ENCODE measurements at places on chromosomes 13 and 19.

GRCh38 chr19:42532891-42533290, 4.6 kb upstream of the CEACAM1 start:
- DNase-seq = no peak

DNA sequence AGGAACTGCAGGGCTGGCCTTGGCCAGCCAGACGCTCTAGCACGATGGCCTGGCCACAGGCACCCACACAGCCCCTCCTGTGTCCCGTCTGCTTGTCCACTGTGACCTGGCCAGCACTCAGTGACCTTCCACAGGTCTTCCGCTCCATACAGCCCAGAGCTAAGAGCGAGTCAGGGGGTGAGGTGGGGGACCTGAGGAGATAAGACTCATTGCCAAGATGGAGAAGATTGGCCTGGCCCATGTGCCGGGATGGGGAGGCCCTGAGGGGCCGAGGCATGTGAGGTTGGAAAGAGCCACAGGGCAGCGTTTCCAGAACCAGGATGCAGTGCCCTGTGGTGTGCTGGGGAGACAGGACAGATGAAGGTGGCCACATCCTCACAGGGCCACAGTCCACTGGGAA, 10.2 kb upstream of the SLC7A9 start:
- no peak for DNase-seq

DNA sequence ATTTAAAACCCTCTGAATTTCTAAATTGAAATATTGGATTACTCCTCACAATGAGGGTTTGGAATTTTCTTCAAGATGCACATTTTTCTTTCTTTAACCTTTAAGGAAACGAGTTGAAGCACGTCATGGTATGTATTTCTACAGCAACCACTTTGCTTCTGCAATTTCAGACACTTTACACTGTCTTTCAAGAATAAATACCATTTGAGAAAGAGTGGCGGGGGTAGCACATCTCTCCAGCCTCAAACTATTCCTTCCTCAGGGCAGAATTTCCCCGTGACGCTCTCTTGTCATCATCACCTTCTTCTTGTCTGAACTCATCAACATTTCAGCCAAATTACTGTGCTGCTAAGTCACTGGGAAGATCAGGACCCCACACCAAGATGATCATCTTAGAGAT, 1073.4 kb downstream of the EFNB2 start:
- no peak for DNase-seq

DNA sequence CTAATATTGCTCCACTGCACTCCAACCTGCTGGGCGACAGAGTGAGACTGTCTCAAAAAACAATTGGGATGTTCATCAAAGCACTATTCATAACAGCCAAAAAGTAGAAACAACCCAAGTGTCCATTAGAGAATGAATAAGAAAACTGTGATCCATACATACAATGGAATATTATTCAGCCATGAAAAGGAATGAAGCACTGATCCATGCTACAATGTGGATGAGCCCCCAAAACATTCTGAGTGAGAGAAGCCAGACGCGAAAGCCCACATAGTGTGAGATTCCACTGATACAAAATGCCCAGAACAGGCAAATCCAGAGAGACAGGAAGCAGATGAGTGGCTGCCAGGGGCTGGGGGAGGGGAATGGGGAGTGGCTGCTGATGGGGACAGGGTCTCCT, 16.0 kb downstream of the KLF2 start:
- DNase-seq = no peak

DNA sequence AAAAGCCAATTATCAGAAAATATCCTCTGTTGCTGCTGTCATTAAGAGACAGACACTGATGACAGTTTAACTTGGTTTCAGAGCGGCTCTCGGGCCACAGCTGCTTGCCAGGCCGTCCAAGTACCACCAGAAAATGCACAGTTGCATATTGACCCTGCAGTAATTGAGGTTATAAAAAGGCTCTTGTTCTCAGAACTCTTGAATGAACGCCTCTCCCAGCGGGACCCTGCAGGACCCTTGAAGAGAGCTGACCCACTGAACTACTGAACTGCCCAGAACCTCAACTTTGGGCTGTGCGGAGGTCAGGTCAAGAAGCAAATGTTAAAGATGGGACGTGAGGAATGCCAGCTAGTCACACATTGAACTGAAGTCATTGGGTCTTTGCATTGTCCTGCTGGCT, 1559.0 kb upstream of the SLC10A2 start:
- DNase-seq = no peak

DNA sequence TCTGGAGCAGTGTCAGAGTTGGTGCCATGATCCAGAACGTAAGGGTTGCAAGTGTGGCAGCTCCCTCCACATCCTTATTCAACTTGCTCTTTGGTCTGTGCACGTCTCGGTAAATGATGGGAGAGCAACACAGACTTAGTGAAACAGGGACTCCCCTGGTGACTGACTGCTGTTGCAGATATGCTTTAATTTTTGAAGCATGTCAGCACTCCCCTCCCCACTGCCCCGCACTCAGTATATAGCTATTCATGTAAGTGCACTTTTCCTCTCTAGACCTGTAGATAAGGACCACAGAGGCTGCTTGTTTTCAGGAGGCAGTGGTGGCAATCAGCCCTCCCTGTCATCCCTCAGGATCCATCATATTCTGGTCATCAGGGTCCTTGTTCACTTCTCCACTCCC, 470.9 kb downstream of the IRS2 start:
- no peak for DNase-seq

- no peak for DNase-seq
These were observed 1.9 kb downstream of the CDK8 start for GRCh38 chr13:26255691-26256277.

GRCh38 chr13:103291798-103292572, 225.8 kb upstream of the SLC10A2 start:
- DNase-seq = no peak

- DNase-seq = no peak
These were observed 516.3 kb upstream of the HTR2A start for GRCh38 chr13:47413112-47413511.

GRCh38 chr19:49921871-49922795, 6.9 kb upstream of the ATF5 start:
- no peak for DNase-seq

DNA sequence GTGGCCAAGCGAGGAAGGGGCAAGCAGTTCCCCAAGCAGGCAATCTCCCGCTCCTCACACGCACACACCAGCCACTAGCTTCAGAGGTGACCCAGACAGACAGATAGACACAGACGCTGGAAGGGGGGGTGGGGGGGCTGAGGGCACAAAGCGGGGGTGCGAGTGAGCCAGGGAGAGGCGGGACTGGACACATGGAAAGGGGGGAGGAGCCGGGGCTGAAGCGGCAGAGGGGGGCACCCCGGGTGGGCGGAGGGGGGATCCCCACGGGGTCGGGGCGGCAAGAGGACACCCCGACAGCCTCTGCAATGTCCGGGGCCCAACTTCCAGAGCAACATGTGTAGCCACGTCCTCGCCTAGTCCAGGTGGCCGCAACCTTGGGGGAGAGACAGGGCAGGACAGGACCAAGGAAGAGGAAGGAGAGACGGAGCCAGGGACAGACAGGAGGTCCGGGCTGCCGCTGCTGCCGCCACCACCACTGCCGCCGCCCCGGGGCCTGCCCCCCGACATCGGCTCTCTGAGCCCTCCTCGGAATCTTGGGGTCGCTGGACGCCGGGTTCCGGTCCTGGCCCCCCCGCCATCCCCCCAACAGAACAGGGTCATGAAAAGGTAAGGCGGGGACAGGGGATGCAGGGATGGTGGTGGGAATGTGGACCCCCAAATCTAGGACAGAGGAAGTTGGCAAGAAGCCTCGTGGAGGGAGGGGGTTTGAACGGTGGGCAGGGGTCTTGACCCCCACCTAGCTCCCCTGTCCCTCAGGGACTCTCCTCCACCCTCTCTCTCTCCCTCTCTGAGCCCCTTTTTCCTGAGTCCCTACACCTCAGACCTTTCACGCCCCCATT, 1.1 kb downstream of the GRIN2D start:
- no peak for DNase-seq

DNA sequence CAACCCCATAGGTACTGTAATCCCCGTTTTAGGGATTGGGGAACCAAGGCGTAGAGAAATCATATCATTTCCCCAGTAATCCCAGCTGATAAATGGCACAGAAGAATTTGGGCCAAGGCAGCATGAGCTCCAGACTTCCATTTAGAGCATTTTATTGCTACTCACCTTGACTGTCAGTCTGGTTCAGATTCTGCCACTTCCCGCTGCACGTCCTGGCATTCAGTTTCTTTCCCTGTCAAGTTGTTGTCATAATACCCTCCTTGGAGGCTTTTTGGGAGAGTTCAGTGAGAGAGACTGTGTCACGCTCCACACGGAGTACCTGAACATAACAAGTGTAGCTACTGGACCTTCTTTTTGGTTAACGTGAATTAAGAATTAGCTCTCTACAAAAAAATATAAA, 7.5 kb upstream of the C1QTNF9 start:
- no peak for DNase-seq

- peak; percentile 88 for DNase-seq
These were observed at the start of gene FREM2 for GRCh38 chr13:38686577-38687245. Gene FREM2, plus strand, starts transcription at chr13:38687077. Its CDS starts 268 bp downstream, at chr13:38687345.

GRCh38 chr13:112179421-112179820, 112.5 kb downstream of the SOX1 start:
- DNase-seq = no peak

DNA sequence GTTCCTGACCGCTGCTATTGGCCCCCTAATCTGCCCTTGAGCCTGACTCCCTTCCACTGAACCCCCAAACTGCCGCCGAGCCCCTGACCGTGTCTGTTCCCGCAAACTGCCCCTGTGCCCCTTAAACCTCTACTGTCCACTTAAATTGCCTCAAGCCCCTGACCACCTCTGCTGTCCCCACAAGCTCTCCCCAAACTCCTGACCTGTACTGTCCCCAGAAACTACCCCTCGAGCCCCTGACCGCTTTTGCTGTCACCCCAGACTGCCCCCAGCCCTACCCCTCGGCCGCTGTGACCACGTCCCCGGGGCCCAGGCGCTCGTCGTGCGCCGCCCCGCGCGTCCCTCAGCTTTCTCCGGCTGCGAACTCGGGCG, 382 bp downstream of the ZNF77 start:
- no peak for DNase-seq

- peak; percentile 77 for DNase-seq
These were observed 8.4 kb downstream of the KANK3 start for GRCh38 chr19:8334458-8335342.

DNA sequence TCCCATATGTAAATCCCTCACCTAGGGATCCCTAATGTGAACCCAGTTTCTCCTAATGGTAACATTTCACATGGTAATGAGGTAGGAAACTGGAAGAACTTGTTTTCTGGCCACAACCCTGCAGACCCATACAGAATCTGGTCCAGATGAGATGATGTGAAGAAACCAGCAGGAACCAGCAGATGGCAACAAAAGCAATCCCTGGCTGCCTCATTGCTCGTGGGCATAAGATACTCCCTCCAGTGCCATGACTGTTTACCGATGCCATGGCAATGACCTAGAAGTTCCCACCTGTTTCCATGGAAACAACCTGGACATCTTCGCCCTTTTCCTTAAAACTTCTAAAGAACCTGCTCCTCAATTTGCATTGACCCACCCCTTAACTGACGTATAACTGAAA, 1.4 kb upstream of the CD209 start:
- no peak for DNase-seq

- no peak for DNase-seq
These were observed 164.6 kb downstream of the KLF5 start for GRCh38 chr13:73223372-73223781.

- DNase-seq = peak; percentile 91
These were observed 35.1 kb downstream of the RASA3 start for GRCh38 chr13:114097212-114097892.

GRCh38 chr19:29090783-29091526, 122.0 kb downstream of the UQCRFS1 start:
- no peak for DNase-seq

GRCh38 chr19:41409288-41409687, 11.7 kb downstream of the BCKDHA start:
- DNase-seq = no peak

DNA sequence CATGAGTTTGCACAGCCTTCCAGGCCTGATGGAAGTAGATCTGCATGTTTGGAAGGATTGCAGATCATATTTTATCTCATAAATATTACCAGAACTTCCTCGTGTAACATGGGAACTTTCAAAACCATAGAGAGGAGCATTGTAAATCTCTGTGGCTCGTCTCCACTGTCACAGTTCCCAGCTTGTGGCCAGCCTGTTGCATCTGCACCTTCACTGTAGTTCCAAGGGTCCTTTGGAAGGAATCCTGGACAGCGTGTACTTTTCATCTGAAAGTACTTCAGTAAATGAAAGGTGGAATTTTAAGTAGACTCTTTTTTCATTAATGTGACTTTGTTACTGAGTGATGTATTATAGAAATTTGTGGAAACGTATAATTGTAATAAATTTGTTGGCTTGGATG, 105.4 kb downstream of the ATP11A start:
- no peak for DNase-seq

- no peak for DNase-seq
These were observed 8.6 kb downstream of the VASP start for GRCh38 chr19:45515807-45516401.

DNA sequence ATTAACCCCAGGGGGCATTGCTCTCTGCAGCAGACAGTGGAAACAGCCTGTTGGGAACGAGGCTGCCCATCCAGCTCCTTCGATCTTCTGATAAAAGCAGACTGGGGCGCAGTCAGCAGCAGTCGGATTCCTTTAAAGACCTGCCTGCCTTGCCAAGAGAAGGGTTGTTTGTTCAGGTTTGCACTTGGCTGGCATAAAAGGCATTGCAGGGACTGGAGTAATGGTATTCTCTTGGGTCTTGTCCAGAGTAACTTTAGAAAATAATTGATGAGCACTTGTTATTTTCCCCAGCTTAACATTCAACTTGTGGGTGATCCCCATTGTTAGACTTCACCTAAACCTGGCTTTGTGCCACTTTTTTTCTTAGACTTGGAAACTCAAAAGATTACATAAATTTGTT, 67.3 kb upstream of the SLC10A2 start:
- no peak for DNase-seq

- peak; percentile 74 for DNase-seq
These were observed 2.1 kb upstream of the PCDH17 start for GRCh38 chr13:57629391-57629804.

- peak; percentile 94 for DNase-seq
These were observed 4.2 kb downstream of the LTBP4 start for GRCh38 chr19:40605216-40605971.

DNA sequence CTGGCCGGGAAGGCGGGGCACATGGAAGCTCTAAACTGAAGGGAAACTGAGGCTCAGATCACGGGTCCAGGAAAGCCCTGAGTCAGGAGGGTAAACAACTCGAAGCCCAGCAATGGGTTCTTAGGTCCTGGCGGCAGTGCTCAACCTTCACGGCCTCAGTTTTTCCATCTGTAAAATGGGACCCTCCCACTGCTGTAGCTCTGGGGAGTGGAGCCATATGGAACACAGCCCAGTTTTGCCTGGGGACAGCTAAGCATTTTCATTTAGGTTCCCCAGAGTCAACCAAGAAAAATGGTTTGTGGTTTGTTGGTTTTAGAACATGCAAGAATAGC, 30.4 kb downstream of the CEBPG start:
- no peak for DNase-seq

GRCh38 chr19:37931881-37932655, 25.1 kb downstream of the SIPA1L3 start:
- peak; percentile 94 for DNase-seq

- DNase-seq = no peak
These were observed 187.6 kb upstream of the RNF113B start for GRCh38 chr13:98364647-98365046.

- DNase-seq = no peak
These were observed 14.0 kb downstream of the KLK4 start for GRCh38 chr19:50897191-50897607.

- peak; percentile 82 for DNase-seq
These were observed 1.5 kb downstream of the ZIC5 start for GRCh38 chr13:99969919-99970650.

Measured in NCI-H345 (cell line).